ENCODE measurements at places on chromosomes 1 and 21.

DNA sequence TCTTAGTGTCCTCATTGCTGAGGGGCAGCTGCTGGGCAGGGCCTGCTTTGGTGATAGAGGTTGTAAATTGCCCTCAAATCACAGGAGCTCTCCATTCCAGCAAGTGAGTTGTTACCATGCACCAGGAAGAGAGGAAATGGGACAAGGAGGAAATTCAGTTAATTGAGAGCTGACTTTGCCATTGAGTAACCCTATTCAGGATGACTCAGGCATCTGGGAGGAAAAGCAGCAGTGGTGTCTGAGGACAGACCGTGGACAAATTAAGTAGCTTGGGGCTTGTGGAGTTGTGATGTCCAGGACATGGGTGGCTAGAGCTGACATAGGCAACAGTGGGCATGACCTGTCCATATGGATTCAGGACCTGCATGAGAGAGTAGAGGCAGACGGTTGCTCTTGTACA, 5.9 kb downstream of the ARHGEF10L start:
- peak; percentile 63 for DNase-seq

DNA sequence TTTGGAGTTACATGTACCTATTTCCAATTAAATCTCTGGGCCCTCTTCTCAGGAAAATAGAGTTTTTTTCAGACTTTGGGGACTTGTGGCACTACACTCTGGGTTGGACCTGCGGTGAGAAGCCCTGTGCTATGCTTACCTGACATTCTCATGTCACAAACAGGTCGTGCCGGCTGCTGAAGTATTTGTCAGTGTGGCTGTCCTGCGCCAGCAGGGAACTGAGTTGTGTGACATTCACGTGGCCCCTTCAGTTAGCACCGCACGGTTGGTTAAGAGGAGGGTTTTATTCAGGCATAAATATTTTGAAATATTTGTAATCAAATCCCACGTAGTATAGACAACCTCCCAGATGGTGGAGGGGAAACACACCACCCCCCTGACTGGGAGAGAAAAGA, 6.3 kb upstream of the COL6A2 start:
- DNase-seq, result no peak

GRCh38 chr1:111813440-111814304, 58.0 kb downstream of the DDX20 start:
- DNase-seq, result peak; percentile 14

DNA sequence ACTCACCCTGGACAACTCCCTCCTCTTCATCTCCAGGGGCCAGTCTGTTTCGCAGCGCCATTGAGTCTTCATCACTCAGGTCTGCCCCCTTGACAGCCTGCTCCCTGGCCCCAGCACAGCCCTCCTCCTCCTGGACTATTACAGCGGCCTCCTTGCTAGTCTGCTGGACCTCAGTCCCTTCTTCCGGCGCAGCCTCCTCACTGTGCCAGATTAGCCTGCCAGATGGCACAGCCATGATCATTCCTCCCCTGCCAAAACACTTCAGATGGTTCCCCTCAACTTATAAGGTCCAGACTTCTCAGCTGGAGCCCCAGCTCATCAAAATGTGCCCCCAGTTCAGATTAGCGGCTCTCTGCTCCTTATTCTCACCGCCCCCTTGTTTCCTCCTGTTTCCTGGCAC, 7.0 kb upstream of the CELSR2 start:
- DNase-seq, result no peak

- DNase-seq, result no peak
These were observed 21.7 kb upstream of the ACTRT2 start for GRCh38 chr1:2999571-2999970.

DNA sequence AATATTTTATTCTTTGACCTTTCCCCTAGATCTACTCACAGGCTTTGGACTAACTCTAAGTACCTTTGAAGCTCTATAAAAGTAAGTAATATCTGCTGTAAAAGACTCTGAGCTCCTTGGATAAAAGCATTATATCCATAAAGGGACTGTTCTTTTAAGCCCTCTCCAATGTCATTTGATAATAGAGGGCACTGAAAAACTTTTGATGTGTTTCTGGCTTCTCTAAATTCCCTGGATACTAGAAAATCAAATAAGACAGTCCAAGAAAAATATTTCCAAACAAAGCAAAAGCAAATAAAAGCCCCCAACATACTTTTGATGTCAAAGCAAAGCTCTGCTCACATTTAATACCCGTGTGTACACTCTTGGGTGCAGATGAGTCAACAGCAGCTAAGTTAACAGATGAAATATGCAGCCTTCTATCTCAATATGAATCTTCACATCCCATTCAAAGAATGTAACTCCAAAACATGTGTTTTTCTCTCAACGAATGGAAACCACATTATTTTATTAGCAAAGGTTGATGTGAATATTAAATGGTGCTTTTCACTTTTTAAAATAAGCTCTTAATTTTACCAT, 230.3 kb downstream of the CENPF start:
- DNase-seq, result peak; percentile 94
